CD4-positive, CD25-positive, alpha-beta regulatory T cell (primary cell): ENCODE measurements at places on chromosomes 4 and X.

DNA sequence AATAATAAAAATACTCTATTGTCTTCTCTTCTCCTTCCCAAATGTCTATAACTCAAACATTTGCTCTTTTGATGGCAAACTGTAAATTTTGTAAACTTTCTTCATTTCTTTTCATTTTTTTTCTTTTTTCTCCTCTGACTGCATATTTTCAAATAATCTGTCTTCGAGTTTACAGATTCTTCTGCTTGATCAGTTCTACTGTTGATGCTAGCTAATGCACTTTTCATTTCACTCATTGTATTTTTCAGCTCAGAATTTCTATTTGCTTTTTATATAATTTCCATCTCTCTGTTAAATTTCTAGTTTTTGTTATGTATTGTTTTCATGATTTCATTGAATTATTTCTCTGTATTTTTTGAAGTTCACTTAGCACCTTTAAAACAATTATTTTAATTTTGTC lies 646.8 kb upstream of the INTU start:
- no peak for DNase-seq

GRCh38 chr4:66351761-66352160 lies 681.5 kb upstream of the EPHA5 start:
- no peak for DNase-seq

- no peak for DNase-seq
Measured at GRCh38 chr4:144591401-144591800, 54.6 kb upstream of the HHIP start.

DNA sequence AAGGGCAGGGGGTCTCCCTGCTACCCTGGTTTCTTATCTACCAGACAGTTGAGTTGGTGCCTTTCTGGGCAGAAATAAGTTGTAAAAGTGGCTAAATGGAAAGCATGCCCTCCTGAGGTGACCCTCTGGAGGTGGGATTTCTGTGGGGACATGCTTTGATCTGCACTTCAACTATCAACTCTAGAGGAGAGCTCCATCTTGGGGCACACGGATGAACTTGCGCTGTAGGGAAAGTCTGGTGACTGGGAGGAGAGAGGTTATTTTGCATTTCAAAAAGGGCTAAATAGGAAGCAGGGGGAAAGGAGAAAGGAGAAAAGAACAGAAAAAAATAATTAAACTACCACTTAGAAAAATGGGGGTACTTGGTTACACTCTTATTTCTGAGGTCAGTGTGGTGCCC lies 12.7 kb upstream of the RHOXF2B start:
- no peak for DNase-seq
